ENCODE measurements at places on chromosomes 4 and X. TPM values are rescaled to one million over a fixed set of nuclear protein-coding genes. Genes with fewer than 3 reads are reported as not detected.

FBXO8 gene
- 13.0 TPM for total RNA-seq

TRIM60 gene
- not detected for total RNA-seq

GRCh38 chrX:16487620-16488385, 162.2 kb upstream of the S100G start:
- peaks cover 16% of the 10 kb centered on the region for H3K4me1 ChIP-seq
- no peak for DNase-seq
- no peaks in the 10 kb centered on the region for H3K36me3 ChIP-seq
- no peak overlapping the region for H3K27ac ChIP-seq
- H3K27me3 ChIP-seq, result no peaks in the 10 kb centered on the region

STPG2 gene
- not detected for total RNA-seq

GUCY1B1 gene
- not detected for total RNA-seq

GRCh38 chrX:109927663-109928273, 75.1 kb upstream of the TMEM164 start:
- H3K27ac ChIP-seq, result no peak overlapping the region
- no peak overlapping the region for H3K4me3 ChIP-seq
- DNase-seq, result no peak

GRCh38 chrX:134849390-134849789, 141.4 kb upstream of the SMIM10 start:
- peaks cover 5% of the 10 kb centered on the region for H3K4me1 ChIP-seq
- no peak overlapping the region for H3K4me3 ChIP-seq
- H3K27ac ChIP-seq, result no peak overlapping the region
- H3K27me3 ChIP-seq, result no peaks in the 10 kb centered on the region

GRCh38 chr4:153451911-153452657, 14.1 kb upstream of the TMEM131L start:
- no peaks in the 10 kb centered on the region for H3K27me3 ChIP-seq
- no peak overlapping the region for H3K4me3 ChIP-seq
- H3K36me3 ChIP-seq, result no peaks in the 10 kb centered on the region
- DNase-seq, result no peak

DNA sequence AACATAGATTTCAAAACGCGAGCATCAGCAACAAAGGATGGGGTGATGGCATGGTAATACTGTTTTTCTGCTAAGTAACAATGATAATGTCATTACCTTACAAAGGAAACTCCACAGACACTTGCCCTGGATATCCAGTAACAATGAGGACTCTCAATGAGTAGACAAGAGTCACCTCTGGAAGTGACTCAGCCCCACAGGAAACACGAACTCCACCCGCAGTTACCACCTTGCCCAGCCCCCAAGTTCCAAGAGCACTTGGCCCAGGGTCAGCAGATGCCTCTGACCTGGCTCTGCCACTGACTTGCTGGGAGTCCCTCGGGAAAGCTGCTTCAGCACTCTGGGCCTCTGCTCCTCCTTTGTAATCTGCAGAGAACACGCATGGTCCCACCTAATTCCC, 110.3 kb upstream of the MAP3K15 start:
- DNase-seq, result no peak
- H3K36me3 ChIP-seq, result no peaks in the 10 kb centered on the region

GAGE12J gene
- total RNA-seq, result not detected
